ENCODE measurements at places on chromosomes 2 and 18.

DNA sequence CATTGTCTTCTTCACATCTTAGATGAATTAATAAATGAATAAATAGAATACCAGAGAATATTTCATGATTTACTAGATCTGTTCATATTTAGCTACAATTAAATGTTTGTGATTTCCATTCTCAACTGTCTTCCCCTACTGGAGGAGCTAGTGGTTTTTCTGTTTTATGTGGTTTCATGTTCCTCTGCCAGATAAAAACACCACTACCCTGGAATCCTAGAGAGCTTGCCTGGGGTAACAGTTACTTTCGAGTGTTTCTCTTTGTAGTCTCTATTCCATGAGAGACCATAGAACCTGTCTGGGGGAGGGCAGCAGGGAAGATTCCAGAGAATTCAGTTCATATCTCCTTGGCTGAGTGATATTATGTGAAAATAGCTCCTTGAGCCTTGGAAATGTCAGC, 349.2 kb downstream of the INSIG2 start:
- DNase-seq, result no peak
- H3K36me3 ChIP-seq, result no peaks in the 10 kb centered on the region
- peaks cover 4% of the 10 kb centered on the region for H3K27me3 ChIP-seq
- no peaks in the 10 kb centered on the region for H3K4me1 ChIP-seq
- no peak overlapping the region for H3K27ac ChIP-seq
- H3K4me3 ChIP-seq, result no peak overlapping the region

DNA sequence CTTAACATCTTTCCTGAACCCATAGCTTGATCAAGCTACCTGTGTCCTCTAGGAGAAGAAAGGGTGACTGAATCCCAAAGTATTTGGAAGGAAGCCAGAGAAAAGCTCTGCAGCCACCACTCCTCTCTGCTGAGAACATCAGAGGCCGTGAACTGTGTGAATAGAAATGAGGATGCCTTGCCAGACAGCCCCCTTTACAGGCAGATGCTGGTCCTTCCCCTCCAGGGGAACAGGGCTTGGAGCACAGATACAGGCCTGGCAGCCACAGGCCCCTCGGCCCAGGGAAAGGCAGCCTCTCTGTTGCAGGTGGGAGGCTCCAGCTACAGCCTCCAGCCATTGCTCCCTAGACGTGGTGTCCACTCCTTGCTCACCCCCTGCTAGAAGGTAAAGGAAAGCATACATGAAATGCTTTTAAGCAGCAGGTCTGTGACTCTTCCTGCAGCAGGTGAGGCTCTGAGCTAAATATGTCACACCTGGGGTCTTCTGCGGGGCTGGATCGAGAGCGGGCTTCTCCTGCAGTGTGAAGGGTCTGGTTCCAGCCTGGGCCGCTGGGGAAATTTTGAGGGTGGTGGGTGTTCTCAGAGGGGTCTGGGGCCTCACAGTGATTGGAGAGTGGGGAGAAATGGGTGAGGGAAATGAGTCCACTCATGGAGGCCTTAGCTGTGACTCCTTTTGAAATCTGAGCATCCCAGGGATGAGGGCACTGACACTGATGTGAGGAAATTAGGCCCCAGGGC, 234.0 kb downstream of the KLHL29 start:
- H3K4me3 ChIP-seq, result no peak overlapping the region
- DNase-seq, result no peak
- no peaks in the 10 kb centered on the region for H3K27me3 ChIP-seq

DNA sequence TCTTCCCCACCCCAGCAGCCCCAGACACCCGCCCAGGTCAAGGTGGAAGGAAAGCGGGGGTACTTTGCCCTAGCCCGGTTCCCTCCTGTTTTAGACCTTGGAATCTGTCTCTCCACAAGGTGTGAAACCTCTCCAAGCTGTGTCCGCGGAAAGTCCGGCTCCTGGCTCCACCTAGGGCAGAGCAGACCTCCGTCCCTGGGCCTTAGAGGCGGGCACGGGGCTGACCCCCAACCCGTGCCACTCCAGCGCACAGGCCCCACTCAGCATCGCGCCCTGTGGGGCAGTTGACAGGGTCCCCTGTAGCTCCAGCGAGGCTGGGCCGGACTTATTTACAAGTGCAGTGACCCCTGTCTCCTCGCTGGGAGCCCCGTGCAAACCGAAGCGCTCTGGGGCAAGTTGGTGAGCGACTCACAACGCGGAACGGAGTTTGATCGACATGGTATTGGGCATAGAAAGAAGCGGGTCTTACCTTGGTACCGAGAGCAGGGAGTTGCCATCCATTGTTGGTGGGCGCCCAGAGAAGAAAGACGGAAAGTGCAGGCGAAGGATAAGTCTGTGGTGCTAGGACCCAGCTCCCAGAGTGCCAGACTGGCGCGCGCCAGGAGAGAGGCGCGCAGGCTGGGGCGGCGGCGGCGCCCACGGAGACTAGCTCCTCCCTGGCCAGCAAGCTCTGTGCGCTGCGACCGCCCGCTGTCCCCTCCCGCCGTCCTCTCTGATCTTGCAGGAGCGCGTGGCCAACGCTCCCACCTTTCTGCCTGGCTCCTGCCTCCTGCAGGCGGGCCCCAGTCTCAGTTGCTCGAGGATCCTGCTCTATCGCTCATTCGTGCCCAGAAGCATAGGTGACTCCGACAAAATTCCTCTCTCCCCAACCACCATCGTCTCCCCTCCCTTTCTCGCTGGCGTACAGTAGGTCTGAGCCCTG, at the start of gene SPHKAP:
Gene SPHKAP (minus strand): TSS at position 590 of the 922 bp plus-strand sequence. CDS start 89 bp downstream, at position 501.
- H3K27me3 ChIP-seq, result peaks cover 12% of the 10 kb centered on the region
- no peak within 1 kb of the TSS for H3K27ac ChIP-seq
- H3K4me3 ChIP-seq, result no peak within 1 kb of the TSS
- H3K36me3 ChIP-seq, result no peaks in the 10 kb centered on the region
- no peaks in the 10 kb centered on the region for H3K4me1 ChIP-seq
- no peak for DNase-seq

GRCh38 chr2:28053597-28053996, 163.1 kb downstream of the BABAM2 start:
- no peak for DNase-seq
- H3K36me3 ChIP-seq, result peaks cover 15% of the 10 kb centered on the region
- no peaks in the 10 kb centered on the region for H3K27me3 ChIP-seq
- no peak overlapping the region for H3K27ac ChIP-seq
- no peak overlapping the region for H3K4me3 ChIP-seq

DNA sequence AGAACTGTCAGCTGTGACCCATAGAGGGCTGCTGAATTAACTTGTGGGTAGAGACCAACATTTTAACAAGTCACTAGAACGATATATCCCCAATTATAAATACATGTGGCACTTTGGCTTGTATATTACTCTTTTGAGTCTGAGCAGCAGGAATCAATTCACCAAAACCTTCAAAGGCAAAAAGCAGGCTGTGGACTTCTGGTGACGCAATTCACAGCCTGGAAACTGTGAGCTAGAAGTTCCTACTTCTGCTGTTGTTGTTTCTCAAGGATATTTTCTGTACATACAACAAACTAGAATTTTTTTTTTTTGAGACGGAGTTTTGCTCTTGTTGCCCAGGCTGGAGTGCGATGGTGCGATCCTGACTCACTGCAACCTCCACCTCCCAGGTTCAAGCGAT, 37.3 kb downstream of the PTCD3 start:
- peaks cover 20% of the 10 kb centered on the region for H3K4me1 ChIP-seq
- no peaks in the 10 kb centered on the region for H3K27me3 ChIP-seq
- no peak overlapping the region for H3K27ac ChIP-seq
- H3K4me3 ChIP-seq, result no peak overlapping the region
- DNase-seq, result no peak
- peaks cover 57% of the 10 kb centered on the region for H3K36me3 ChIP-seq

DNA sequence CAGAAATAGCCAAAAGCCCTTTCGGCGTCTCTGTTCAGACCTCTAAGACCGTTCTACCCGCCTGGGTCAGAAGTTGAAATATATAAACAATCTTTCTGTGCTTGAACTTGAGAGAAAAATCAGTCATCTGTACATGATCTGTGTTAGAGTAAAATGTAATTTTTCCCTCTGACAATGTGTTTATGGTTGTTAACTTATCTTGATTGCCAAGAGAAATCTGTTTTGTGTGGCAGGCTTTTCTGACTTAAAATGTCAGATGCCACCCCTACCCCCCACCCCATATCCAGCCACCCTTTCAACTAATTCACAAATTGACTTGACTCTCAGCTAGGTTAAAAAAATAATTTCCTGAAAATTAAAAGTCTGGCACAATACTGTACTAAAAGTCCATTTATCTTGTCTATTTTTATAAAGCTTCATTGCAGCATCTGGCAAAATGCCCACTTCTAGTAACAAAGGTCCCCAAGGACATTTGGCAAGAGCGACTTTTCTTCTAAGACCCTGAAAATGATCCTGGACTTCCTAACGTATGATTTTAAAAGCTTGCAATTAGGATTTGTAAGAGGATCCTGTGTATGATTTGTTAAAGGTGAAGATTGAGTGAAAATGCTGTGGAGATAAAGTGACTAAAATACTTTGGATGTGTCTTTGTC, 304.2 kb downstream of the EPHA4 start:
- H3K27me3 ChIP-seq, result peaks cover 7% of the 10 kb centered on the region
- DNase-seq, result no peak
- no peak overlapping the region for H3K27ac ChIP-seq
- H3K4me1 ChIP-seq, result no peaks in the 10 kb centered on the region

DNA sequence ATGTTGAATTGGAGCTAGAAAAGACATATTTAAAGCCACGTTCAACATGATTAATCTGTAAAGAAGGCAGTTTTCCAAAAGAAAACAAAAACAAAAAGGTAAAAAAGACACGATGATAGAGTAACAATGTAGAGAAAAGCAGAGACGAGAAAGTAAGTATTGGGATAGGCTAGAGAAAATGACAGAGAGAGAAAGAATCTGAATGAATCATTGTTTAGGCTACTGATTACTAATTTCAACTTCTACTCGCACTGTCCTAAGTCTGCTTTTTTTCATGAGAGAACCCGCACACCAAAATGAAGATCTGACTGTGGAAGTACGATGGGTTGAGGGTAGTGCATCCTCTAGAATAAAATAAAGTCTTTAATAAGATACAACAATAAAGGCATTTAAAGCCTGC, 1599.2 kb upstream of the TMEFF2 start:
- no peaks in the 10 kb centered on the region for H3K27me3 ChIP-seq
- no peaks in the 10 kb centered on the region for H3K4me1 ChIP-seq
- no peak overlapping the region for H3K27ac ChIP-seq
- H3K36me3 ChIP-seq, result no peaks in the 10 kb centered on the region

- DNase-seq, result no peak
- no peaks in the 10 kb centered on the region for H3K27me3 ChIP-seq
- no peaks in the 10 kb centered on the region for H3K36me3 ChIP-seq
Measured at GRCh38 chr2:62654423-62654791, 51.1 kb upstream of the EHBP1 start.

DNA sequence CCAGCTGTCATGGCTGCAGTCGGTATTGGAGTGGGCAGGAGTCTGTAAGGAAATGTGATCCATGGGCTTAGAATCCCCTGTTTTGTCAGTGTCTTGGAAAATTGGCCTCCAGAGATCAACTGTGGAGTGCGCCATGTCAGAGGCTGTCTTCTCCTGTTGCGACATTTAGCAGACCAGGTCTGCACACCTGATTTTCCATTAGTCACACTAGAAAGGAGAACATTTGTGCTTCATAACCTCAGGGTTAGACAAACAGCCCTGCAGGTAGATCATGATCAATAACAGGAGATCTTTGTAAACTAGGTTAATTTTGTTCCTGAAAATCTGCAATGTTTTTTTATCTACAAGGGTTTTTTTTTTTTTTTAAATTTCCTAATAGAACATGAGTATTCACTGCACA, 28.0 kb downstream of the LDLRAD4 start:
- no peak overlapping the region for H3K4me3 ChIP-seq
- H3K27ac ChIP-seq, result no peak overlapping the region
- no peaks in the 10 kb centered on the region for H3K4me1 ChIP-seq
- no peaks in the 10 kb centered on the region for H3K36me3 ChIP-seq
- DNase-seq, result peak; percentile 5

GRCh38 chr18:55239740-55240139, 280.5 kb upstream of the CCDC68 start:
- H3K4me3 ChIP-seq, result no peak overlapping the region
- no peaks in the 10 kb centered on the region for H3K36me3 ChIP-seq
- no peak for DNase-seq
- no peak overlapping the region for H3K27ac ChIP-seq
- no peaks in the 10 kb centered on the region for H3K4me1 ChIP-seq
- peaks cover 2% of the 10 kb centered on the region for H3K27me3 ChIP-seq

DNA sequence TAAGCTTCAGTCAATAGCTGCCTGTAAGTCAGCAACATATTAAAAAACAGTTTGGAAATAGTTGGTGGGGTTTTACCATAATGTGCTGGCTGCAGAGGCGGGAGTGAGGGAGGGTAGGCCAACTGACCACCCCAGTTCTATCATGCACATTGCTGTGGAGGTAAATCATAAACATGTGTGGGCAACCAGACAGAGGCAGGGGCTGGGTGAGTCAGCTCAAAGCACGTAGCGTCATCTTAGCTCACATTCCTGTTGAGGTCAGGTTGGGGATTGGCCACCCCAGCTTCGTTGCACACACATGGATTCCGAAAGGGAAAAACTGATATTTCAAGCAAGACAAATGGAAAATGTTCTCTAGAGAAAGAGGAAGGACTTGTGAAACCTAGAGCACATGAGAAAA, 19.5 kb downstream of the GPR45 start:
- H3K36me3 ChIP-seq, result peaks cover 9% of the 10 kb centered on the region
- H3K4me3 ChIP-seq, result no peak overlapping the region
- H3K4me1 ChIP-seq, result no peaks in the 10 kb centered on the region

DNA sequence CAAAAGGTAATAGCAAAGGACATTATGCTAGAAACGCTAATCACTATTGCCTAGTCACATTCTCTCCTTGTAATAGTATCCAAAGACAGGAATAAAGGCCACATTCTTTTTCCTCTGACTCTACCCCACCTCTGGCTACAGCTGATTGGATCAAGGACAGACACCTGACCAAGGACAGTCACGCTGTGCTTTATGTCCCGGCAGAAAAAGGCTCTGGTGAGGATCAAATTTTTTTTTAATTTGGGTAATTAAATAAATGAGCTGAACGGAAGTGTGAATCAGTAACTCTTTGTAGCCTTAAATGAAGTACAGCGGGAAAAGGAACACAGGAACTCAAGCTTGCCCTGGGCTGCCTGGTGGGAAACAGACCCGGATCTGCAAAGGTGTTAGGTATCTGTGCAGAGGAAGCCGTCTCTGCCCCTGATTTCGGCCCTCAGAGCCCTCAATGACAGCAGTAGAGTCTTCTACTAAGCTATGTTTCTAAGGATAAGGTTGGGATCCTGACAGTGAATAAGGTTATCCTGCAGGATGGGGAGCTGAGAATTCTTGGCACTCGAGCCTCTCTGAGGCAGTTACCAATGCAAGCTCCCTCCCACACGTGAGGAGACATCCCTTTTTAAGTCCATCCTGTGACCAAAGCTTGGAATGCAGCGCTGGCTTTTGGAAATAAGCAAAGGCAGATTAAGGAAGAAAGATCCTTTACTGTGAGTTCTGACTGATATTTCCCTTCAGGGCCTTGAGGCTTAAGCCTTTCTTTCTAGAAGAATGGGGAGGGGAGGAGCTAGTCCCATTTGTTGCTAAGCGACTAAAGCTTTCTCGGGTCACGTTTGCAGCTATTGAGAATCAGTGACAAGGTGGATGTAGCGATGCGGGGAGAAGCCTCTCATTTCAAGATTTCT, 37.8 kb upstream of the IKZF2 start:
- DNase-seq, result no peak
- H3K4me1 ChIP-seq, result no peaks in the 10 kb centered on the region
- H3K27me3 ChIP-seq, result no peaks in the 10 kb centered on the region
- no peaks in the 10 kb centered on the region for H3K36me3 ChIP-seq
- H3K27ac ChIP-seq, result no peak overlapping the region

GRCh38 chr2:229081411-229081810, 189.7 kb downstream of the PID1 start:
- no peak overlapping the region for H3K4me3 ChIP-seq
- no peaks in the 10 kb centered on the region for H3K36me3 ChIP-seq
- H3K4me1 ChIP-seq, result no peaks in the 10 kb centered on the region
- no peaks in the 10 kb centered on the region for H3K27me3 ChIP-seq

Data from activated CD4-positive, alpha-beta memory T cell treated with anti-CD3 and anti-CD28 coated beads for 36 hours (primary cell).